Renal cortical epithelial cell (primary cell): ENCODE measurements at places on chromosomes 5 and 9.

DNA sequence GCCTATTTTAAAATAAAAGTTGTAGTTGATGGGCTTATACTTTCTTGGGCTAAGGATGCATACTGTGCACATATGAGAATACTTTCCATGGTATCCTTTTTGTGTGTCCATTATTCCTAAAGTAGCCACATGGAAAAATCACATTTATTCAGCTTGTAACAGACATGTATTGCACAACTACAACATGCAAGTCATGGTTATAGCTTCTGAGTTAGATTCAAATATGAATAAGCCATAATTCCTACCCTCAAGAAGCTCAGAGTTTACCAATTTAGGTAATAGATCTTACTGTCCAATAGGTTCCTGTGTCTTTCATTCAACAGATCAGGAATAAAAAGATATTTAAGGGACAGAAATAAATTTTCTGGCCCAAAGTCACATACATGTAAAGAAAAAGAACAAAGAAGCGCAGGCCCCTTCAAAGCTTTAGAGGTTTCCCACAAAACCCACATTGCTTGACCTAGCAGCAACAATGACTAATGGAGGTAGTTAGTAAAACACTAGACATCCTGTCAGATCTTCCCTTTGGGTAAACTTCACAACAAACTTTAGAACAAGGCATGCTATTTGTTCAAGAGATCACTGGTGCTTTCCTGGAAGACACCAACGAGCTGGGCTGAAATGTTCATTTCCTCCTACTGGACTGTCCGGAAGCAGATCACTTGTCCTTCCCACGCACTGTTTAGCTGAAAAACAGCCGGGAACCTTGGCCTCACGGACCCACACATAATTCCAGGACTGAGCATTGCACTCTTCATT lies 78.4 kb upstream of the ITGA1 start:
- peak; percentile 84 for DNase-seq

DNA sequence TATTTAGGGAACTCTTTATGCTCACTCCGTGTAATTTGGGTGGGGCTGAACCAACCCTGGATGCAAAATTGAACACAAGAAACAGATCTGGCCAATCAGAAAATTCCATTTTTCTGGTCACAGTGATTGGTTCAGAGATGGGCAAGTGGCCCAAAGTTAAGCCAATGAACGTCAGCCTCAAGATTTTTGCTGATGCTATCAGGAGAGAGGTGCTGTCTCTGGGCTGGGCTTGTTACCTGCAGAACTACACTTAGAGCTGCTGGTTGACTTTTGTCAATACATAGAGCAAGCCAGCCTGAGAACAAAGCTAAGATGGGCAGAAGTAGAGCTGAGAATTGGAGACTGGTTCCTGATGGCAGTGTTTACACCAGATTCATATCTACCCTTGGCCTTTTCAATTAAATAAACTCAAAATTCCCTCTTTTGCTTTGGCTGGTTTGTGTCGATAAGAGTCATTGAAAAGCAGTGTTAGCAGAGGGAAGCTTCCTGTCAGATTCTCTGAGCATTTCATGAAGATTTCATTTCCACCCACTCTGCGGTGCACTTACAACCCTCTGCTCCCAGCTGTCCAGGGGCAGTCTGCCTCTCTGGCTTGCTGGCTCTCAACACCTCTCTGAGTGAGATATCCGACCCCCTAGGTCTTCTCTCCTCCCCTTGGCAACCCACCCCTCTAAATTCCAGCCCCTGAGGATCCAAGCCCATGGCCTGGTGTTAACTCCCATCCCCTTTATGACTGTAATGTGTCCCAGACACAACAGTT lies 64.5 kb upstream of the PPARGC1B start:
- no peak for DNase-seq

GRCh38 chr9:68963416-68963815 lies 50.5 kb downstream of the PRKACG start:
- DNase-seq = no peak

DNA sequence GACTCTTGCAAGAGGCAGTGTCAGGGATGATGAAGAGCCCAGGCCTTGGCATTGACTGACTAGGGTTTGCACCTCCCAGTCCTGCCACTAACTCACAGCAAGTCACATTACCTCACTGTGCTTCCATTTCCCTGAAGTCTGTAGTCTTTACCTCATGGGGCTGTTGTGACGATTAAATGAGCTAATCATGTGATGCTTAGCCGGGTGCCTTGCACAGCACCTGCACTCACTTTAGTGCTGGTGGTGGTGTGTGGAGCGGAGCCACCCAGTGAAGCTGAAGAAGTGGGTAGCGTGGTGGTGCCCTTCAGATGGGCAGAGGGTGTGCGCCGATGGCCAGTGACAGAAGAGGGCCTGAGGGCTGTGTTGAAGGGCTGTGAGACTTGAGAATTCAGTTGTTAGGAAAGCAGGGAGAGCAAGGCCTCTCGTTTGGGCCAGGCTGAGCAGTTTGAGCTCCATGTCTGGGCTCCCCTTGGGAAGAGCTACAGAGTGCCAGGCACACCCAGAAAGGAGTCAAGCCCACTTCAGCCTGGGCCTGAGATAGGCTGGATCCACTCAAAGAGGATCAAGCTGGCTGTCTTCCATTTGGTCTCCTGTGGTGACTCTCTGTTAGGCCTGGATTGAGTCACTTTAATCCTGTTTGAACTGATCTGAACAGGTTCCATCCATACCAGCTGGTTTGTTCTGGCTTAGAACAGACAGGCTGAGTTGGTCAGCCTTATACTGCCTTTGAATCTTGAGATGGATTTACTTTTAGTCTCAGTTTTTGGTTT lies 42.5 kb downstream of the RALGPS1 start:
- peak; percentile 61 for DNase-seq

DNA sequence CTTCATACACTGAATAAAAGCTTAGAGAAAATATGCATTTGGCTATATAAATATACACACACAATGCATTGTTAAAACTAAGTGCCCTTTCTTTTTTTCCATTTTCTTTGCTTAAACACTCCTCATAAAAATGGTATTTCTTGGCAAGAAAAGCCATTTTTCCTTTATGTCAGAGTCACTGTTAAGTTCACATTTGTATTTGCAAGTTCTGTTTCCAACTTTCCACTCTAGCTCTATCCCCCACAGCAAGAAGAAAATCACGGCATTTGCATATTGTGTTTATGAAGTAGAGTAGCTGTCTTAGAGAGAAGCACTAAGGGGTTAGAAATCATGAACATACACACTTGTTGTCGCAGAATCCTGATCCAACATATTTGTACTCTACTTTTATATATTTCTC lies 662.1 kb upstream of the MEF2C start:
- DNase-seq = no peak

DNA sequence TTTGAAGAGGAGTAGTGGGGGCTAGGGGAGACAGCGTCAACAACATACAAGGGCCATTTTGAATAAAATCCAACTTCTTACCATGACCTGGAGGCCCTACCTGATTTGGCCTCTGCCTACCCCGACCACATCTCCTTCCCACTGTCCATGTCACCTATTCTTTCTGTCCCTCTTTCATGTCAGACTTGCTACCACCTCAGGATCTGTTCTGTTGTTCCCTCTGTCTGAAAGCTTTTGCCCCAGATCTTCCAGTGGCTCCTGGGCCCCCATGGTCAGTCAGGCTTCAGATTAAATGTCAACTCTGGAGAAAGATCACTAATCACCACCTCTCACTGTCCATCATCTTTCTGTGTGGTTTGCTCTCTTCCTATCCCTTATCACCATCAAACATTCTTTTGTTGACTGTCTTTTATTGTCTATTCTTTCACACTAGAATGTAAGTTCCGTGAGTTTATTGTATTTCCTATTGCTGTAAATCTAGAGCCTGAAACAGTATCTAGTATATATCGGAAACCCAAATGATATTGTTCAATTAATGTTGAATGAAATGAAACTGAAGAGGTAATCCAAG lies 31.2 kb upstream of the APC start:
- no peak for DNase-seq

- no peak for DNase-seq
Observed at GRCh38 chr5:106833517-106833916, 837.2 kb downstream of the EFNA5 start.

- no peak for DNase-seq
Observed at GRCh38 chr9:137026828-137027227, 1.2 kb downstream of the ABCA2 start.

DNA sequence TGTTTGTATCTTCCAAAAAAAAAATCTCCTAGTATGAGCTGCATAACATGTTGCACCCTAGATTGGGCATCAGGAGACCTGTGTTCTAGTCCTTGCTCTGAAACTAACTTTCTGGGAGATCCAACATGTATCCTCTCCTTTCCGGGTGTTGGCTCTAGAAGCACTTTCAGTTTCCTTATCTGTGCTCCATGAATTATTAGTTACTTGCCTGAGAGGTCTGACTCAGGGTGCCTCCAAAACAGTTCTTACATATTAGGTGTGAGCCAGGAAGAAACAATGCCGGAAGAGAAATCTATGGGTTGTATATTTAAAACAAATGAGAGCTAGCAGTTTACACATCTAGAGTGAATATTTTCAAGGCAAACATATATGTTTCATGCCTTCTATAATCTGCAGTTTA lies 36.7 kb upstream of the SLC36A2 start:
- peak; percentile 40 for DNase-seq

DNA sequence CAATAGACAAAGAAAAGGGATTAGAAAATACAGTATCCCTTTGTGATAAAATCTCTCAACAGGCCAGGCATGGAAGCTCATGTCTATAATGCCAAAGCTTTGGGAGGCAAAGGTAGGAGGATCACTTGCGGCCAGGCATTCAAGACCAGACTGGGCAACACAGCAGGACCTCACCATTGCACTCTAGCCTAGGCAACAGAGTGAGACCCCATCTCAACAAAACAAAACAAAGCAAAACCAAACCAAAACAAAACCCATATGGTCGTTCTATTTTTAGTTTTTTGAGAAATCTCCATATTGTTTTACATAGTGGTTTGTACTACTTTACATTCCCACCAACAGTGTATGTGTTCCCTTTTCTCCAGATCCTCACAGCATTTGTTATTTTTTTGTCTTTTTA lies 193.0 kb downstream of the KIAA0825 start:
- DNase-seq = no peak
